ENCODE measurements at places on chromosomes 1 and 21. TPM values are rescaled to one million over a fixed set of nuclear protein-coding genes. Genes with fewer than 3 reads are reported as not detected.

CSTB gene
- 8.4 TPM for total RNA-seq

ARHGEF16 gene
- total RNA-seq, result 1.5 TPM

- no peak for DNase-seq
Measured at GRCh38 chr1:71041806-71042205, 5.8 kb downstream of the PTGER3 start.

DNA sequence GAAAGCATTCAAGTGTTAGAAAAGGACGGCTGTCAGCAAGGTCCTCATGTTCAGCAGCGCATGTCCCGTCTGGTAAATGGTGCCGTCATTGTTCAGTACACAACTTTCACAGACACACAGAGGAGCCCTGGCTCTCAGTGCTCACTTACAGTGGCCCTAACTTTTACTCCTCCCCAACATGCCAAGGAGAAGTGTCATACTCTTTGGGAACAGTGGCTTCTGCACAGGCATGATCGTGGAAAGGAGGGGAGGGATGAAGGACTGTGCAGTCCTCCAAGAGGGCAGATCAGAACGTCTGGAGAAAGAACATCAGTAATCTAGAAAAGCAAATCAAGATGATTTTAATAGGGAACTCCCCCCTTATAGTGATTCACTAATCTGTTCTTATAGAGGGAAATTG, 3.8 kb upstream of the GRHL3 start:
- no peak for DNase-seq

ARHGEF11 gene
- total RNA-seq, result 33.5 TPM

DNA sequence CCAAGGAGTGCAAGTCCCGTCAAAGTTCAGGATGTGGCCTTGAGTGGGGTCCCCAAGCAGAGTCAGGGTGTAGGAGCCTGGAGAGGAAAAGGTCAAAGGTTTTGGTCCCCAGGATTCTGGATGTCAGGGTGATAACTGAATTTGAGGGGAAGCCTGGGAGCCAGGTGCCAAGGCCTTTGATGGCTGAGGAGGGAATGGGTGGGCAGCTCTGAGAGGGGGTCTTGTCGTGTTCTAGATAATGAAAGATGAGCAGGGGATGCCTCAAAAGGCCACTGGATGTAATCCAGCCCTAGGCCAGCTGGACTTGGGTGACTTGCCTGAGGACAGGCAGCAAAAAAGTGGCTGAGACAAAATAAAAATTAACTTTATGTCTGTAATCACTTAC, 27.5 kb upstream of the KCNA2 start:
- DNase-seq, result no peak

DNA sequence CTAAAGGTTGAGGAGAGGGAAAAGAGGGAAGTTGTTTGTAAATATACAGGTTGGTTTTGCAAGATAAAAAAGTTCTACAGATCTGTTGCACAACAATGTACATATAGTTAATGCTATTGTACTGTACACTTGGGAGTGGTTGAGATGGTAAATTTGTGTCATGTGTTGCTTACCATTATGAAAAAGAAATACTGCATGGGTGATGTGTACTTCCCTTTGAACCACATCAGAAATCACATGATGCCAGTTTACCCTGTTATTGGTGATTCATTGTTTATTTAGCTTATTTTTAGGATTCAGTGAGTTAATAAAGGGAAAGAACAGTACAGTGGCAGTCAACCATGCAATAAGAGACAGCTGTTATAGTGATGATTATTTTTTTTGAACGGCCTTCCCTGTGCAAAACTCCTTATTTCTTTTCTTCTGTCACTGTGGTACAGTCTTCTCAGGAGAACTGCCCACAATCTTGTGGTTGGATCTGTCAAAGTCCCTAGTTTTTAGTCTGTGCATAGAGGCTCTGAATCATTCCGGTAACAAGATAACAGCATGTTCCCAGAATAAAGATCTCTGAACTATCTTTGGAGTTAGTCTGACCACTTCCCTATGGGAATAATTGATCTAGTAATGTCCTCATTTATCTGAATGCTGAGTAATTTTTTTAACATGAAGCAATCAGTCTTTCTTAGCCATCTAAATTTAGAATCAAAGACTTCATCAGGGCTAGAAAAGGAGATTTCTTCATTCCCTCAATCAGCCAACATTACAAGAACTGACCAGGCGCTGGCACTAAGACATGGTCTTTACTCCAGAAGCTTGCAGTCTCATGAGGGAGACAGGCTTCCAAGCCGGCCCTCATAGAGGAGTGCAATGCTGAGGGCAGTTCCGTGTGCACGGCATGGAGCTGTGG, 84.2 kb downstream of the SH3GLB1 start:
- DNase-seq, result peak; percentile 72

GRCh38 chr1:241738284-241739078, 86.4 kb downstream of the WDR64 start:
- DNase-seq, result no peak

DNA sequence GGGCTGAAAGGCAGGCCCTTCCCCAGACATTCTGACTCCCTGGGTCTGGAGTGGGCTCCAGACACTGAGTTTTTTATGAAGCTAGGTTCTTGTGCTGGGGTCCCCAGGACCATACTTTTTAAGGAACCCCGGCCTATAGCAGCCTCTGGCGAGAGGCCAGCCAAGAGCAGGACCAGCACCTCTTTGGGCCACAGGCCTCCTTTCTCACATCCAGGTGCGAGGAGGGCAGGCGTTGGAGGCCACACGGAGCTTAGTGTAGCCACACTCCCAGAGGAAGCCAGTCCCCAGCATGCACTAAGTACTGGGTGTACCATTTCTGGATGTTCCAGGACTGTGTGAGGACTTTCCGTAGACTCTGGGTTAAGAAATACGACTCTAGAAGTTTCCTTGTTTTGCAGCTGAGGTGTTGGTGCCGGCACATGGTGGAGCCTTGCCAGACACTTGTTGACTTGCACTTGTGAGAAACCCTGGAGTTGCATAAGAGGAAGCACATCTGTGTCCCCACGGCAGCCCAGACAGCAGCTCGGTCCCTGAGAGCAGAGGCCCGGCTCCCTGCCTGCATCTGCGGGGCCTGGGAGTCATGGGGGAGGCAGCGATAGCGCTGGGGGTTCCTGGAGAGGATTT, 122.2 kb upstream of the VAMP3 start:
- DNase-seq, result peak; percentile 73

- DNase-seq, result no peak
Measured at GRCh38 chr1:91792489-91793071, 93.4 kb downstream of the TGFBR3 start.

All from right atrium auricular region (tissue), 2 donors.